Natural killer cell (primary cell): ENCODE measurements at places on chromosomes 6 and 20.

GRCh38 chr6:136059308-136059707 is 190.8 kb downstream of the MTFR2 start:
- no peaks in the 10 kb centered on the region for H3K36me3 ChIP-seq
- no peak for DNase-seq

- H3K4me3 ChIP-seq = no peak overlapping the region
- H3K27ac ChIP-seq = no peak overlapping the region
- DNase-seq = no peak
- H3K4me1 ChIP-seq = no peaks in the 10 kb centered on the region
Observed at GRCh38 chr6:40885139-40885774, 153.8 kb downstream of the UNC5CL start.

DNA sequence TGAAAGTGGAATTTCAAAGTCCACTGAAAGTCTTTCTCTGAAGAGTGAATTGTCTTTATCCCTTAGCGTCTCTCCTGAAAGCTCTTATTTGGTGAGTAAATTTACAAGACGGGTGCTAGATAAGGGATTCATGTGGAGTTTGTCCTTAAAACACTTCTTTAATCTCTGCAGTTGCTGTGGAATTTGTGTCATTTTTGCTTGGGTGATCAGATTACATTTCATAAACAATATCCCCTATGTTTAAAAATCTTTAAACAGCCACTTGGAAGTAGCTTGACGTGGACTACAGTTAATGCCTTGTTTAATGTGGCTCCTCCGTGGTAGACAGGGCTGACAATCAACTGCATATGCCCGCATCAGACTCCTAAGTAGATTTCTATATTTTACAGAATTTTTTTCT is 175.4 kb upstream of the ZNF217 start:
- no peaks in the 10 kb centered on the region for H3K4me1 ChIP-seq
- no peak overlapping the region for H3K4me3 ChIP-seq
- H3K27me3 ChIP-seq = no peaks in the 10 kb centered on the region
- no peak overlapping the region for H3K27ac ChIP-seq
- DNase-seq = no peak

DNA sequence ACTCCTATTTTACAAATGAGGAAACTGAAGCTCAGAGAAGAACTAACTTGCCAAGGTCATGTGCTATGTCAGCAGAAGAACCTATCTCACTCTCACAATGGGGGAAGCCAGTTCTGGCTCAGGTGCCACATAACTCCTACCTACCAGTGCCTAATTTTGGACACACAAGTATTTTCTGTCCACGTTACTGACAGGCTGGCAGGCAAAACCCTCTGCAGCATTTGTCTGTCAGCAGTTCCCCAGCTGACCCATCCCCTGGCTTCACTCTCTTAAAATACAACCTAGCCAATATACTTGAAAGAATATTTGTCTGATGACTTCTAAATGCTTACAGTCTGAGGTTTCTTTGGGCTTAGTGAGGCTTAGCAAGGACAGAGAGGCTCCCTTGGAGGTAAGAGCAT is 15.5 kb downstream of the GSS start:
- H3K27ac ChIP-seq = no peak overlapping the region
- no peak overlapping the region for H3K4me3 ChIP-seq
- no peaks in the 10 kb centered on the region for H3K27me3 ChIP-seq
- peaks cover 38% of the 10 kb centered on the region for H3K36me3 ChIP-seq
- DNase-seq = no peak
